ENCODE measurements at places on chromosomes 3 and 15.

DNA sequence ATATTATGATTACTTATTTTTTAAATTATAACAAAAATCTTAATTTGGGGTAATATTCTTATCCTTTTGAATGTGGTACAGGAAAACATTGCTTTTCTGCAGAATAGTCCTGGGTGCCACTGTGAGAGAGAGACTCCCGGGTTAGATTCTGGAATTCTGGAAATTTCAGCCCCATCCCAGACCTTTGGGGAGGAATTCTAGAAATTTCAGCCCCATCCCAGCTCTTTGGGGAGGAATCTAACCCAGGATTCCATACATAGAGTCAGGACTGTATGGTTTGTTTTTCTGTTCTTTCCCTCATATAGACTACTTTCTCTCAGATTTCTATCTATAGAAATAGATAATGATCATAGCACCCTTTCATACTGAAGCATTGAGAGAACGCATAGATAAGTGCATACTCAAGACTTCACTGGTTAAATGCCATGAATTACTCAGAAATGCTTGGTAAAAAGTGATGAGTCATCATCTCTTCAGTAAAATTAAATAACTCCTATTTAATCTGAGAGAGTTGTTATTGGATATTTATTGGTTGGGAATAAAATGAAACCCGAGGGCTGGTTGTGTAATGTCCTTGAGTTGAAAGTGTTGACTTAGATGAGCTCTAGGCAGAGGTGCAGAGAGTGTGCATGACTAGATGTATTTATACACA, 8.3 kb downstream of the EIF2AK4 start:
- no peak for DNase-seq

DNA sequence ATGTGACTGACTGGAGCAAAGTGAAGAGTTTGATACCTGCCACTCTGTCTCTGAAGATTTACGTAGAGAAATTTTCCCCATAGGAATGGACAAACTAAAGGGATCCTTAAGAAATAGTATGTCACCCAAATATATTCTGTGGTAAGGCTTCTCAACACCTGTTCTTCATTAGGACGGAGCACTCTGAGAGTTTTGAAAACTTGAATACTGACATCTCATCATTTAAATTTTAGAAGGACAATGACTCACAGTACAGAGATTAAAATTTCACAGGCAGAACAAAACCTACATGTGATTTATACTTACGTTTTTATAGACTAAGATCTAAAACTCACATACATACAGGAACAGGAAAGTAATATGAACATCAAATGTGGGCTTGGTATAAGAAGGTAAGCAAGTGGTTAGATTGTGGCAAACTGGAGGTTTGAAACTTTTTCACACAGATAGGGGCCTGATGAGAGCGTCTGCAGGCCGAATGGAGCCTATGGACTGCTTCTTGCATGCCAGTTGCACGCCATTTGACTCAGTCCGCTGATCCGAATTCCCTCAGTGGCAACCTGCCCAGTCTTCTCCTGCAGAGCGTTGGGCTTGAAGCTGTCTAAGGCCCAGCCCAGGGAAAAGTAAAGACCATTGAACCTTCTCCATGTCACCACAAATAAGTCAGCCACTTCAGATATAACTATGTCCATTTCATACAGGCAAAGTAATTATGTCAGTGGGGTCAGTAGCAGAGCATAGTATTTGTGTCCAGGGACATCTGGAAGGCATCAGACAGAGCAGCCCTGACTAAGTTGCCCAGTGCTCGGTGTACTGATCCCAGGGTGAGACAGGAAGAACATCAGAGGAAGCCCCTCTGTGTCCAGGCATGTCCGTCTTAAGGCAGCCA, 45.7 kb downstream of the ZBTB38 start:
- no peak for DNase-seq

GRCh38 chr15:64845183-64845611, 3.5 kb downstream of the PLEKHO2 start:
- peak; percentile 46 for DNase-seq

- DNase-seq: peak; percentile 36
Observed at GRCh38 chr15:58528188-58528870, 96.5 kb downstream of the LIPC start.

DNA sequence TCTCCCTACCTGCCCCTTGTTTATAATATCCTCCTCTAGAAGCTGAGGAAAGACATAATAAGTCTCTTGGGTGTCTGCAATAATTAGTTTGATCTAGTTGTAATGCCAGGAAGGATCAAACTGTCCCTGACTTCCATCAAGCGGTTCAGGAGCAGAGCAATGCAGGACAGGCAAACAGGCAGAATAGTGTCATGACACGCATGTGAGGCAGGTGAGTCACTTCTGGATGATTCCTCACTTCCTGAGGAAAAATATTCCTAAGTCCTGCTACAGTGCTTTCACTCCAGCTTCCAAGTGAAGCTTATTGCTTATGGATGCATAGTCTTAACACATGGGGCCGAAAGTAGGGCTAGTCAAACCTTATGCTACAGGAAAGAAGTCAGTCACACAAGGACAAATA, 85.8 kb downstream of the GREM1 start:
- no peak for DNase-seq

- no peak for DNase-seq
Observed at GRCh38 chr3:190368881-190369280, 19.1 kb upstream of the CLDN16 start.

GRCh38 chr3:183572935-183573334, 17.4 kb upstream of the KLHL6 start:
- DNase-seq: no peak

GRCh38 chr15:91603384-91604080, 250.0 kb upstream of the SLCO3A1 start:
- no peak for DNase-seq

- DNase-seq: no peak
Observed at GRCh38 chr3:136937851-136938250, 19.9 kb upstream of the IL20RB start.

DNA sequence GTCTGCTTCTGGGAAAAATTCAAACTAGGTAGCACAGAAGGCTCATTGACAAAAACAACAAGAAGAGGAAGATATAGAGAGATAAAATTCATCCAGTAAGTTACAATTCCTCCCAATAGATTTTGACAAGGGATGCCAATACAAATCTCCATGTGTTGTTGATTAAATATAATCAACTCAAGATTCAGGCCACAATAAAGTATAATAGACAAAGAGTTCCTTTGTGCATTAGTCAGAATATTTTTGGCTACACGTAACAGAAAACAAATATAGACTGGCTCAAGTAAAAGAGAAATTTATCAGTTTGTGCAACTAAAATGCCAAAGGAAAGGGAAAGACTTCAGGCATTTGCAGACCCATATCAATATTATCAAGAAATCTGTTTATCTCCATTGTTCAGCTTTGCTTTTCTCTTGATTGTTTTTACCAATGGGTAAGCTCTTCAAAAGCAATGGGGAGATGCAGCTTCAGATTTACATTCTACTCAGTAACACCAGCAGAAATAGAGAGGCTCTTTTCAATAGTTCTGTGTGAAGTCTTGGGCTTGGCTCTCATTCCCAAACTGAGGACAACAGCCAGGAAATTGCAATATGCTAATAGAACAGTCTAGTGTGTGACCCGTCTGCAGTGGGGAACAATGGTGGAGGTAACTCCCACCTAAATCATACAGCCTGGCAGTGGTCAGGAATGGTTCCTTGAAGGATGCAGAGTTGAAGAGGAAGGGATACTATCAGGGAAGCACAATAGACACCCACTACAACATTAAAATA, 77.6 kb upstream of the PROK2 start:
- no peak for DNase-seq

GRCh38 chr3:152444029-152444641, 175.4 kb downstream of the MBNL1 start:
- peak; percentile 34 for DNase-seq

DNA sequence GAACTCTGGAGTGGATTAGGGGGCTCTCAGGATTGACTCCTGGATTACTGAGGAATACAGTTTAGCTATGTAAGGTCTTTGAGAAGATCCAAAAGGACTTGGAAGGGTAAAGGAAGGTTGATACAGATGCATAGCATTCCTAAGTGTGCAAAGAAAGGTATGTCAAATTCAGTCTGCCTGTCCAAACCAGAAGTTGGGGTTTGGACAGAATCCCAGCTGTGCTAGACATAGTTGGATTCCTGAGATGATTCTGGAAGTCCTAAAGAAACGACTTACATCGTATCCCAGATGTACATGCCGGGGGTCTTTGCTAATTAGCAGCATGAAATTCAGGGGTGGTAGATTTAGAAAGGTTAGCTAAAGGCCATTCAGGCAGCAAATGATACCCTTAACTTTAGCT, 97.7 kb upstream of the TSPAN3 start:
- no peak for DNase-seq

DNA sequence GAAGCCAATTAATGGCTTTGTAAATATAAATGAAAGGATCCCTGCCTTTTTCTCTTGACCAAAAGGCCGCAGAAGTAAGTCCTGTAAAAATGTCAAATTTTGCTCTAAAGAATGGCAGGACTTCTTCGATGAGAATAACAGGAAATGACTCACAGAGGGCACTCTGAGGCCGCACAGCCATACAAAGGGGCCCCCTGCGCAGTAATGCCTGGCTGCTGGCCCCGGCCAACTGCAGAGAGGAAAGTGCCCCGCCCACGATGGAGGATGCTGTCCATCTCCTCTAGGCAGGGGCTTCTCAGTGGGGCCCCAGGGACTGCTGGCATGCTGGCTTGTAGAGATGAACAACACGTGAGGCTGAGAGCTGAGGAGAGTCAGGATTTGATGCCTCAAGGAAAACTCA, 18.1 kb upstream of the SCN10A start:
- peak; percentile 18 for DNase-seq

DNA sequence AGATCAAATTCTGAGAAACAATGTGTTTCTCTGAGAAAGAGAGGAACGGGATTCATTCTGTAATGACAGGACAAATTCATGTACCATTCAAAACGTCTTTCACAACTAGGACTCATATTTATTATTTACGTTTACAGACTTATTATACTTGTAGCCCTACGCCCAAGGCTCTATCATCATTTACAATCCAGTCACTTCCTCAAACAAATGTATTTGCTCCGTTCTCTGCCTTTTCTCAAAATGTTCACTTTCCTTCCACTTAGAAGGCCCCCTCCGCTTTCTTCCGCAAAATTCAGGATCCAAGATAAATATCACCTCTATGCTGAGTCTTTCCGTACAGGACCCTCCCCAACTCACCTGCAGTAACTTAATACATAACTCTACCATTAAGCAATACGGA, 745 bp downstream of the RSL24D1 start:
- no peak for DNase-seq

DNA sequence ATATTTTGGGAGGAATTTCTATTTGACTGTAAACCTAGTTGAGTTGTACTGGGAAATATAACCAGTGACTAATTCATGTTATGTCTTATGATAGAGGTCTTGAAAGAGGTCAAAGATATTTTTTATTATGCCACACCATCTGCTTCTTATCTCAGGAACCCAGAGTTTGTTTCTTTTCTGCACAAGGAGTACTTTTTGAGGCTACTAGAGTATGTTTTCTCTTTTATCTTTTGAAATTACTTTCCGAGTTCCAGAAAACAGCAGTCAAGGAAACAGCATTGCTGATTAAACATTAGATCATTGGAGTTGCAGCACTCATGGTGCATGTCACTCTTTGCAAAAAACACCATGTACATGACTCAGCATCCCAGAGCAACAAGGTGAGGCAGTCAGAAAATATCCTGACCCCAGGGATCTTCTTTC, 645.8 kb upstream of the NR2F2 start:
- DNase-seq: no peak

GRCh38 chr3:69092030-69092516, 7.3 kb downstream of the ARL6IP5 start:
- DNase-seq: no peak

DNA sequence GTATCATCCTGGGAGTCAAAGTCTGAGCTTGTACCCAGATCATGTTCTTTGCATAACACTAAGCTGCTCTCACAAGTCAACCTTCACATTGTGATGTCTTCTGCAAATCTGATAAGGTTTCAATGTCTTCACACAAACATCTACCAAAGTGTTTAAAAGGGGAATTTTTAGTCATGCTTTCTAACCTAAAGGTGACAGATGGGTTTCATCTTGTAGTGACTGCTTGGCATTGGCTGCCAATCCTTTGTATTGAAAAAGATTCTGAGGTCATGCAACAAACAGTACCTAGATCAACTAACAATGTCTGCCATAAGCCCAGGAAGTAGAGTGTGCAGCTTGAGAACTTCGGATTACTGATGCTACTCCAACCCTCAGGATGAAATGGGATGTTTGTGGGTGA, 43.6 kb upstream of the DIPK2A start:
- DNase-seq: no peak

- no peak for DNase-seq
Observed at GRCh38 chr3:196757876-196758739, 18.5 kb downstream of the PAK2 start.

DNA sequence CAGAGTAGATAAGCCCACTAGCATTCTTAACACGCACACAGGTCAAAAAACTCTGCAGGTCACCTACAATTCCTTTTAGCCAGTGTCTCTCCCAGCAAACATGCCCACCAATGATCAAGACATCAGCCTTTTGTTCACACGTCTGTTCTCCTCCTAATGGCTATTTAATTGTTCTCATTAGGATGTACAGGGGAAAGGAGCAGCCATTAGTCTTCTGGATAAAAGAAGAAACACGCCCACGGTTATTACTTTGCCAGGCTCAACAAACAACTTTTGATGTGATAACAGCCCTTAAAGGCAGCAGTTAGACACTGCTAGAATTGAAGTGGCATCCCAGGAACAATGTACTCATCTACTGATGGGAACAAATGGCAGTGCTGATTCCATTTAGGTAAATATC, 108.8 kb downstream of the NTRK3 start:
- DNase-seq: no peak

DNA sequence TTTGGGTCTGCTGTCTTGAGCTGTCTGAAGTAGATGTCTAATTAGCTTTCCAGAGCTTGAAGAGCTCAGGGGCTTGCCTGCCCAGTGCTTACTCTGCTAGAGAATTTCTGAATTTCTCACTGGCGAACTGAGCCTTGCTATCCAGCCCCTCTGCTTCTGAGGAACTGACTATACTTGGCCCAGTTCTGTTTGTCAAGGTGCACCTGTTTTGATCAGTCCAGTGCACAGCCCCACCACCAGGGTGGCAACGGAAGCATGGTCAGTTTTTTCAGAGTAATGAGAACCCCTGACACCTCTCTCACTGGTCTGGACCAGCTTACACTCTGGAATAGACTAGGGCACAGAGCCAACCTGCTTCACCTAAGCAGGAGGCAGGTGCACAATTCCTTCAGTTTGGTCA, 25.2 kb downstream of the ITGB5 start:
- DNase-seq: no peak

DNA sequence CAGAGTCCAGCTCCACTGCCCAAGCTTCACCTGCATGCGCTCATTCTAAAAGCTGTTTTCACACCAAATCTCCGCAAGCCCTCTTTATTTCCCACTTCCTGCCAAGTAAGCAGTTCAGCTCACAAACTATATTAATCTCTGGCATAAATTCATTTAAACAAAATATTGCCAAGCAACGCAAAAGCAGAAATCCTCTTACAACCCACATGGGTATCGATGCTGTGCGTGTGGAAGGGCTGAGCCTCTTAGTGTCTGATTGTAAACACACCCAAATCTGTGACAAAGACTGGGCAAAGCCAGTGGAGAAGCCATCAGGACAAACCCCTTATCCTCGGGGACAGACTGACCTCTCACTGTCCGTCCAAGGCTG, 124.3 kb upstream of the ATP2B2 start:
- DNase-seq: peak; percentile 3

- DNase-seq: no peak
Observed at GRCh38 chr3:10890665-10891064, 74.6 kb downstream of the SLC6A11 start.

All from hindlimb muscle (tissue), 1 donor.